ENCODE measurements at places on chromosomes 1 and 21.

DNA sequence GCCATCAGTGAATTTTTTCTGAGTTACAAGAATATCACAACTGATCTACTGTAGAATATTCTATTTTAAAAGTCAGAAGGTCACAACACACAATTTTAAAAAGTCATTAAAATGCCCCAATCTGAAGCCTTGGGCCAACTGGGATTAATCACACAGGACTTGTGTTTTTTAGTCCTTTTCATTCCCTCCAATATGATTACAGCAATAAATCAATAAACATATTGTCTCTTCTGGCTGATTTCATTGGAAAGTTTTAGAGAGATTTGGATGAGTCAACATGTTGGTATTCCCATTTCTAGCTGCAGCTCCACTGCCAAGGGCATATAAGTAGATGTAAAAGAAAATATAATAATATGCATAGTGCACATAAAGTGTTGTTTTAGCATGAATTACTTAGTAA is 85.8 kb downstream of the NIBAN1 start:
- no peak for DNase-seq

- DNase-seq = no peak
These were observed 6.0 kb downstream of the DENND1B start for GRCh38 chr1:197769287-197769686.

DNA sequence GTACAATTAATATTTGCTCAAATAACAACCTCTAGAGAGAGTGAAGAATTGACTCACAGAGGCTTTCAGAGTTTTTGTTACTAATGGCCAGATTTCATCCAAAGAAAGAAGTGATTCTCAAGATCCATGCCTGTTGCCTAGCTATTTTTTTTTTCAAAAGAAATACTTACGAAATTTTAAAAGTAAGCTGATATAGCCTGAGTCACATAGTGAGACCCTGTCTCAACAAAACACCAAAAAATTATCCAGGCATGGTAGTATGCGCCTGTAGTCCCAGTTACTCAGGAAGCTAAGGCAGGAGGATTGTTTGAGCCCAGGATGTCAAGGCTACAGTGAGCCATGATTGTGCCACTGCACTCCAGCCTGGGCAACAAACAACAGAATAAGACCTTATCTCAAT is 14.6 kb downstream of the PALMD start:
- no peak for DNase-seq

DNA sequence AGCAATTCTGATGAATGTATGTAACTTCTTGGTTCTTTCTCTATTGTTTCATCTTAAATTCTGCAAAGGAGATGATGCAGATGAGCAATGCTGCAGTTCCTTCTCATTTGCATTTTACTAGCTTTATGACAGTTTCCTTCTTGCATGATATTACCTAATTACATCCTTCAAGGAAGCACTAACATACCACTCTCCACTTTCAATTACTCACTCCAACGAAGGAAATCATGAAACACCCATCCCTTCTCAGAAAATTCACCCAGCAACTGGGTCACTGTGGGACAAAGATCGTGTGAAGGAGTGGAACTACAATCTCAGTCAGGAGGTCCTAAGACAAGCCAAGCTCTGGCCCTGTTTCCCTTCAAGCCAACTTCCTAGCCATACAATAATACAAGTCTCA is 142.3 kb downstream of the CHD1L start:
- no peak for DNase-seq

DNA sequence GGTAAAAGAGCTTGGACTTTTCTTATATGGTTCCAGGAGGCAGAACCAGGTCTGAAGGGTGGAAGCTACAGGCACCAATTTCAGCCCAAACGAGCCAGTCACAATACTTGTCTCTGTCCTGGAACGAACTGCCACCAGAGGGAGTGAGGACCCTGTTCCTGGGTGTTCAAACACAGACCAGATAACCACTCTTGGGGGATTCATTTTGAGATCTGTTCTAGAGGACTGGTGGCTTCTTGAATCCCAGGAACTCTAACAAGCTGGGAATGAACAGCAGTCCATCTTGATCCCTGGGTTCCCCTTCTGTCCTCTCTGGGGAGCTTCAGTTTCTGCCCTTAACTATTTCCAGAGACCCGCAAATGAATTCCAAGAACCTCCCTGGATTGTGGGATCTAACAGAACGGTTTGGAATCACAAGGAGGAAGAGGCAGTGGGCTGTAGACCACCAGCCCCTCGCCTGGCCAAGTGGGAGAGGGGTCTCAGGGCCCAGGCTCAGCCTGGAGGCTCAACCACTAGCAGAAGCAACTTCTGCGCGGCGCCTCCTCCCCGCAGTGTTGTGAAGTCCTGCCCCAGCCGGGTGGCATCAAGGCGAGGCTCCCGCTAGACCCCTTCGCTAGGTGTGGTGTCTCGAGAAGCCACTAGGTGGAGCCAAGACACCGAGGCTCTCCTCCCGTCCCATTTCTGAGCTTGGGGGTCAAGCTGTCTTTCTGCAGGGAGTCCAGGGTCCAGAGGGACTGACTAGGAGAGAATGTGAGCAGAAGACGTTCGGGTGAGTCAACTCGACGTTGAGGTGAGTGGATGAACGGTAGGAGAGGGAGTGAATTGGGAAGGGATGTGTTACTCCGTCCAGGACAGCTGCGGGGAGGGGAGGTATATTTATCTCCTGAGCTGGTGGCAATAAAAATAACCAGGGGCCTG is 12.1 kb upstream of the NES start:
- DNase-seq = peak; percentile 86

DNA sequence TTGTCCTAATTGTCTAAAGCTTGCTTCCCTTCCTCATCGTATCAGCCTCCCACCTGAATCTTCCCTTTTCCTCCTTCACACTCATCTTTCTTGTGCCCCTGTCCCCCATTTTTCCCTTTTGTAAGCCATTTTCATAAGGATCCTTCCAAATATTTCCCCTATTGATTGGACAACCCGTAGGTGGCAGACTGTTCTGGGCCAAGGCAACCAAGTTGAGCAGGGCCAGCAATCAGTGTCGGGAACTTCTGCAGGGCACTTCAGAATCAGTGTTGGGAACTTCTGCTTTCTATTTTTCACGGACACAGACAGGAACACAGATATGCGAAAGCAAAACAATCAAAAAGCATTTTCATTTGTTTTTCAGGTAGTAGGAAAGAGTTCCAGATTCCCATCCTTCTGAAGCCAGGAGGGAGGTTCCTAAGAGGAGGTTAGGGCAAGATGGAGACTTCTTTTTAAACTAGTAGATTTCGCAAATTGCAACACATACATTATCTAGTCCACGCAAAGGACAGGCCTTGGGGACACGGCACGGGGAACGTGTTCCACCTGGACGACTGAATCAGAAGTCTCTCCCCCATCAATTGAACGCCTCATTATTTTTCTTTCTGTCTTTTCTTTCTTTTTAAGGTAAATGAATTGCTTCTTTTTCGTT is 691 bp upstream of the MPZL1 start:
- DNase-seq = peak; percentile 18

- DNase-seq = no peak
These were observed 8.7 kb downstream of the IER5 start for GRCh38 chr1:181097242-181097641.

- DNase-seq = peak; percentile 44
These were observed 27.9 kb downstream of the LRRC8B start for GRCh38 chr1:89552471-89553081.

DNA sequence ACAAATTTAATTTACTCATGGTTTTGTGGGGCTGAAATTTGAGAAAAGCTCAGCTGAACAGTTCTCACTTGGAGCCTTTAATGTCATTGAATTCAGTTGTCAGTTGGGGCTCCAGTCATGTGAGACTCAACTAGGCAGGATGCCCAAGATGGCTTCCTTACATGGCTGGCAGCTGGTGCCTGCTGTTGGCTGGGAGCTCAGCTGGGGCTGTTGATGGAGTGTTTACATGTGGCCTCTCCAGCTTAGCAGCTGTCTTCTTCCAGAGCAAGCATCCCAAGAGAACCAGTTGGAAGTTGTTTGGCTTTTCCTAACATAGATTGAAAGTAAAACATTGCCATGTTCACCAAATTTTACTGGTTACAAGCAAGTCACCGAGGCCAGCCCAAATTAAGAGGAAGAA is 81.8 kb upstream of the KCNA3 start:
- DNase-seq = no peak

DNA sequence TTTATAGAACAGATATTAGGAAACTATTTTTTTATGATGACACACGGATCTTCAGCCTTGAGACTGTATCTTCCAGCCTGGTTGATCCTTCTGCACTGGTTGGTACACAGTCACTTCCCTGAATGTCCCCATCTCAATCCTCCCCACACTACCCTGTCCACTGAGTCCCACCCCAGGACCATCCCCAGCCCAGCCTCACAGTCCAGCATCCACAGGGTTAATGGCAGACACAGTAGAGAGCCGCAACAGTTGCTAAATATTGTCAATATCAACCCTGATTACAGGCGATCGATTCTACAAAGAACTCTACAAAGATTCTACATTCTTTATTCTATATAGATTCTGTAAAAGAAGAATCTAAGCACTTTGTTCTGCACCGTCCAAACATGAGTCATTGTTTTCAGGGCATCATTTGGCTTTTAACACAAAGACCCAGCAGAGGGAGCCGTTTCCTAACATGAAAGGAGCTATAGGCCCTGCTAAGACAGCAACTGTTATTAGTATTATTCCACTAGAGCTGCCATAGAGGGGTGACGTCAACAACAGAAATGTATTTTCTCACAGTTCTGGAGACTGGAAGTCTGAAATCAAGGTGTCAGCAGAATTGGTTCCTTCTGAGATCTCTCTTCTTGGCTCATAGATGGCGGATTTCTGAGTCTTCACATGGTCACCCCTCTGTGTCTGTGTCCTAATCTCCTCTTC is 30.1 kb upstream of the IFNAR2 start:
- peak; percentile 84 for DNase-seq

DNA sequence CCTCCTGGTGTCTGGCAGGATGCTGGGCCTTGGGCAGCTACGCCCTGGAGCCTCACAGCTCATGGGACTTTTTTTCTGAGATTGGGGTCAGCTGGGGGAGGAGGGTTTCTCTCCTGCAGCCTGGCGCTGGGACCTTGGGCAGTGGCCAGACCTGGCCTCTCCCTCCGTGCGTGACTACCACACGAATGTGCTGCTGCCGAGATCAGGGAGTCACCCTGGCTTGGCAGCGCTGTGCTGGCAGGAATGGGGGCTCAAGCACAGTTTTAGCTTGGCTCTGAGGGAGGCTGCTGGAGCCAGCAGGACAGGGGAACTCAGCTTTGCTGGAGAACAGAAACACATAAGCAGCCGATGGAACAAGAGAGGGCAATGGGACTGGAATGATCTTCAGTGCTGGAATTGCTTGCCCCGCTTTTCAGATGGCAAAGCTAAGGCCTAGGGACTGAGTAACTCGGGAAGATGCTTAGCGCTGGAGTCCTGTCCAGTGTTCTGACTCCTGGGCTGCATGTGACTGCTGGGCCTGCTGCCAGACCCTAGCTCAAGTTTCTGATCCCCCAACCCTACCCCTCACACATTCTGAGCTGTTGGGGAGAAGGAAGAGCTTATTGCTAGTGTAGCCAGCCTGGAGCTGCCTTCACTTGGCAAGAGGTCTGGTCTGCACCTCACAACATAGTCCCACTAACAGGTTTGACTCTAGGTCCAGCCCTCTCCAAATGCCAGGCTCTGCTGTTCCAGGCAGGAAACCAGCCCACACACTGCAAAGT is 69.9 kb downstream of the NAV1 start:
- no peak for DNase-seq

GRCh38 chr1:35223084-35223630 is 30.2 kb upstream of the SFPQ start:
- DNase-seq = no peak

GRCh38 chr1:164188497-164188896 is 370.5 kb upstream of the PBX1 start:
- no peak for DNase-seq

DNA sequence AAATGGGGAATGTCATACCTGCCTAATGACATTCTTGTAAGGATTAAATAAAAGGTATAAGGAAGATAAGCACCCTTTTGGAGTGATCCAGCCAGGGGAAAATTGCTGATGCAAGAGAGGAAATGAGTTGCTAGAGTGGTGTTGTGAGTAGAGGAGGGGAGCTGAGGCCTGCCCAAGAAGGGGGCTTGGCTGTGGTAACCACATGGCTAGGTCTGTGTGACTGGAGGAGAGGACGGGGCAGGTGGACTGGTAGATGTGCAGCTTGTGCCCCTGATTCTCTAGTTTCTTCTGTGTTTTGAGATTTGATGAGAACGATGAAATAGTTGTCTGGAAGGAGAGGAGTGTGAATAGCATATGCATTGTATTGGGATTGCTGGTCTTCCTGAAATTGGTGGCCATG is 6.6 kb downstream of the TXLNA start:
- DNase-seq = peak; percentile 34

DNA sequence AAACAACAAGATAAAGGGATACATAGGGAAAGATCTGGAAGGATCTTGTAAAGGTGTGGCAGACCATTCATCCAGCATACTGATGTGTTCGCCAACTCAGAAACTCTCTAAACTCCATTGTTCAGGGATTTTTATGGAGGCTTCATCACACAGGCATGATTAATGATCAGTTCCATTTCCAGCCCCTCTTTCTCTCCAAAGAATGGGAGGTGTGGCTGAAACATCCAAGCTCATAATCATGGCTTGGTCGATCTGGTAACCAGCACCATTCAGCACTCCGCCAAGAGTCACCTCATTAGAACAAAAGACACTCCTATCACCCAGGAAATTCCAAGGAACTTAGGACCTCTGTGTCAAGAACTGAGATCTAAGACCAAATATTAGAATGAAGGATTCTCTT is 180.6 kb upstream of the RNPC3 start:
- no peak for DNase-seq

DNA sequence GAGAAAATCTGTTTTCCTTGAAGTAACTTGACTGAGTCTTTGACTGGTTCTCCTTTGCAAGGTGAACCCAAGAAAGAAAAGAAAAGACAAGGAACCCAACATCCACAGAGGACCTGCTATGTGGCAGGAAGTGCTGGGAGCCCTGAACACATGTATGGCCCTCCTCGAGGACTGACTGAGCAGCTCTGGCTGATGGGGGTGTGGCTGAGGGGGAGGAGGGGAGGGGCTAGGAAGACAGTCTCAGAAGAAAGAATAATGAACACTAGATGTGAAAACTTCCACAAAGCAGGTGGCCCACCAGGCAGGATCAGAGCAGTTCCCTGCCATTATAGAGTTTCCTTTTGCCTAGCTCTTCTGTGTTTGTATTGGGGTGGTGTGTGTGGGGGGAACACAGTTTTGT is 26.1 kb downstream of the NENF start:
- DNase-seq = peak; percentile 18

GRCh38 chr21:14603202-14603601 is 57.1 kb upstream of the SAMSN1 start:
- DNase-seq = no peak

DNA sequence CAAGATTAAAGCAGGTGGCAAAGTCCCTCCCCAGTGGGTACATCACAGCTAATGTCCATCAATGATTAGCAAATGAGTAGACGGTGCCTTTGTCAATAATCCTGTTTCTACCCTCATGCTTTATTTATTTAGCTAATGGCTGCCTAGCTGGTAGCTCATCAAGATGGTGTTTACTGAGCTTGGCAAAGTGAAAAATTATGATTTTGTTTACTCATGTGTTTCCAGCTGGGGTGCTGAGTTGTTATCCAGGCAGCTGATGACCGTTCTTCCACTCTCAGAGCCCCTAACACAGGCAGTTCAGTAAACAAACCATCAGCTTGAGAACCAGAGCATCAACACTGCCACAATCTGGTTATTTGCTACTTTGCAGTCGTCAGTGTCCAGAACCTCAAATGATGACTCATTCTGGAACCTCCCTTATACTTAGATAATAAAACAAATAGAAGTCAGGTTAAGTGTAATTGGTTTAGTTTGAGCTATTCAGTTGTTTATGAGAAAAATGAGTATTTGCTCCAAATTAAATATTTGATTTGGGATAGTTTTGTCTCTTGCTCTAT is 163.9 kb downstream of the ST6GALNAC5 start:
- DNase-seq = no peak

Measured in activated CD4-positive, alpha-beta T cell treated with anti-CD3 and anti-CD28 coated beads, Interleukin-10, Interleukin-2, amounts not matched to agents 100 ng/mL and 50 ng/mL, durations not matched to agents 16 hours and 8 hours (primary cell).